ENCODE measurements at places on chromosomes 7 and 10.

GRCh38 chr7:150737265-150738055 is at the start of gene GIMAP5:
GIMAP5 (plus strand) TSS chr7:150737418; CDS start chr7:150740885, 3,467 bp downstream.
- DNase-seq: no peak

GRCh38 chr7:33669251-33669670 is 236.1 kb upstream of the BMPER start:
- peak; percentile 19 for DNase-seq

GRCh38 chr10:93710333-93710909 is 8.0 kb upstream of the FRA10AC1 start:
- no peak for DNase-seq

DNA sequence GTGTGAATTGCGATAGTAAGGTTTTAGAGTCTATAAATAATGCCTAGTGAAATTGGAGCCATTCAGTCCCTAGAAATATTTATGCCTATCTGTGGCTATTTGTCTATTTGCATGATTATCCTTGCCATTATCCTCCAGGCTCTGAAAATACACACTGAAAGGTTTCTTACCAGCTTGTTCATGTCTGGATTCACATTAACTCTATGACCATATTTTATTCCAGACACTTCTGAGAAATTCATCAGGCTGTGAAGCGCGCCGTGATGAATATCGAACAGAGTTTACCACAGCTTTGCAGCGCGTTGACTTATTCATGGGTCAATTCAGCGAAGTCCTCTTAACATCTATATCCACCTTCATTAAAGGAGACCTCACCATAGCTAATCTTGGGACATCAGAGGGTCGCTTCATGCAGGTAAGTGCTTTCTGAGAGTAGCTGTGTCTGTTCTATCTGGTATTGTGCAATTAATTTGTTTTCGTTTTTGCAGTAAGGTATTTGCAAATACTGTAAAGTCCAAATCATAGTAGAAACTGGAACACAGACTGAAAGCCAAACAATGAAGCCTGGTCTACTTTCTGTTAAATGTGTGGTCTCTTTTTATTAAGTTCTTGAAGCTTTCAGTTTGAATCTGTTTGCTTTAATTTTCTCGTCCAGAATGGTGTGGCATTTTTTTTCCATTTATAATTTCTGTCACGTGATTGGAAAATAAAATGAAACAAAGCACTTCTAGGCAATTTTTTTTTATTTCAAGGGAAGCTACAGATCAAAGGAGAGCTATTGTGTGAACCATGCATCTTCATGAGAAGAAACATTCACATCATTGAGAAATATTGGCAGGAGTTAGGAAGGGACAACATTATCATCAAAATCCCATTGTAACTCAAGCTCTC is 59.7 kb downstream of the MET start:
- no peak for DNase-seq

GRCh38 chr7:76196786-76197185 is 4.9 kb upstream of the SRRM3 start:
- DNase-seq: no peak

DNA sequence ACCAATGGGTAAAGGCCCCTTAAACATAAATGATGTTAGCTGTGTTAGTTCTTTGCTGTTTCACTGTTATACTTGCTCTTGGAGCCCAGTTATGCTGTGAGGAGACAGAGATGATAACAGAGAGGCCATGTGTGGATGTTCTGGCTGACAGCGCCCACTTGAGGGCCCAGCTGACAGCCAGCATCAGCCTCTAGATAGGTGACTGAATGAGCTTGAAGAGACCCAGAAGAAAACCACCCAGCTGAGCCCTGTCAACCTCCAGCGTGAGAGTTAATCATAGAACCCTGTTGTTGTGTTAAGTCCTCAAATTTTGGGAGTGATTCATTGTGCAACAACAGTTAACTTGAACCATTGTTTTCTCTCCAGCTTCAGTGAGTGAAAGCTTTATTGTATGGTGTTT is 91.7 kb downstream of the GLRX3 start:
- DNase-seq: no peak

DNA sequence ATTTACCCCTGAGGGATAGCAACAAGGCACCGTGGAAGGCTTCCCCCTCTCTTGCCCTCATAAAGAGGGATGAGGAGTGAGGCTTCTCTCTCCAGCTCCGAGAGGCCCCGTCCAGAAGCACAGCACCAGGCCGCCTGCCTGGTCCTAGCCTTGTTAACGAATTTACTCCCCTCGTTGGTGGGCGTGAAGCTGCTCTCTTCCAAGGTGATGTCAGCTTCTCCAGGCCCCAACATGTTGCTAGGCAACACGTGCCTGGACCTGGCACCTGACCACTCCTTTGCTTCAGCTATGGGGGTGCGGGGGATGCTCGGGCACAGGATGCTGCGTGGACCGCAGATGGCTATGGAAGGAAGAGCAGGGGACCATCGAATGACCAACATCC is 135.2 kb upstream of the MGMT start:
- no peak for DNase-seq

DNA sequence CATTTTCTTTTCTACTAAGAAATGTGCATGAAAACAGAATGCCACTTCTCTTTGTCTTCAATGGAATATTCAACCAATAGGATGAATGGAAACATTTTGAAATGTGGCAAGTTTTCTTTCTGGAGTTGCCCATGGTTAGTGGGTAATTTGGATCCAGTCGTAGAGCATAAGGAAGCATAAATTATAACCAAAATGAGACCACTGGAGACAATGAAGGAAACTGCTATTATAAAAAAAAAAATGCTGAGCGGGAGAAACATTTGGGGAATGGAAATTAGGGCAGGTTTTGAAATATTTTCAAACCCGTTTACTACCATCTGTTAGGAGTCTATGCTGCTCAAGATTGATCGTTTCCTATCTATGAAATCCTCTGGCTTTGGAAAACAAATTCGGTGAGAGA is 182.9 kb upstream of the PRKCQ start:
- no peak for DNase-seq

GRCh38 chr7:66542528-66543269 is 86.0 kb upstream of the KCTD7 start:
- no peak for DNase-seq

DNA sequence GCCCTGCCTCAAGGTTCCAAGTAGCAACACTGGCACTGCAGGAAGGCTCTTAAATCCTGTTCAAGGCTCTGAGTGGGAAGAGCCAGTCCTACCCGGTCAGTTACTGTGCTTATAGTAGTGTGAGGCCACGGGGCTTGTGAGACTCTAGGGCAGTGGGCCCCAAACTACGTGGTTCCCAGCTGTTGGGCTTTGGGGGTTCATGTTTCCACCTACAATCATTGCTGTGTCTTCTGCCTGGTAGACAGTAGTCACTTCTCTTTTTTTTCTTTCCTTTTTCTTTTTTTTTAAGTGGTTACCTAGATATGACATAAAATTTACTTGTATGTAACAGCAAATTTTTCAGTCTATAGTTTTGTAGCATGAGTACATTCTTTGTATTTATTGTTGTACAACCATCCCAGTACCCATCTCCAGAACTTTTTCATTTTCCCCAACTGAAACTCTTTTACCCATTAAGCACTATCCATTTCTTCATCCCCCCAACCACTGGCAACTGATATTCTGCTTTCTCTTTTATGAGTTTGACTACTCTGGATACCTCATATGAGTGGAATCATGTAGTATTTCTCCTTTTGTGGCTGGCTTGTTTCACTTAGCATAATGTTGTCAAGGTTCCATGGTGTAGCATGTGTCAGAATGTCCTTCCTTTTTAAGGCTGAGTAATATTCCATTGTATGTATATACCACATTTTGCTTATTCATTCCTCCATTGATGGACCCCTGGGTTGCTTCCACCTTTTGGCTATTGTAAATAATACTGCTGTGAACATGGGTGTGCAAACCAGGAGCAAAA is 7.7 kb downstream of the UBTD1 start:
- no peak for DNase-seq

GRCh38 chr7:138738551-138739335 is 37.6 kb upstream of the SVOPL start:
- peak; percentile 75 for DNase-seq

All from NCI-H1105 (cell line).